ENCODE measurements at places on chromosomes 1 and 21.

- no peak for DNase-seq
Measured at GRCh38 chr1:168824418-168825065, 95.5 kb upstream of the DPT start.

DNA sequence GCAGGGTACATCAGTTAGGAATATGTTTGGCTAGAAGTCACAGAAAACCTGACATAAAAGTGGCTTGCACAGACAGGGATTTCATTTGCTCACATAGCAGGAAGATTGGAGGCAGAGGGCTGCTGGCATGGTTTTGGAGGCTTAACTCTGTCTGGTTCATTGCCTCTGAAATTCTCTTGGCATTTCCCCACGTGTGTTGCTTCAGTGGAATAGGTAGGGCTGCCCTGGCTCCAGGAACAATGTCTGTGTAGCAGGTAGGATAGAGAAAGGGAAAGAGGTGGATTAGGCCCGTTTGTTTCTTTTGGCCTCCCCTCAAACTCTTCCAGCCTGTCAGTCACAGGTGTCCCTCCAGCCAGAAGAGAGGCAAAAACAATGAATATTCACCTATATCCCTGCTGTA lies 20.5 kb upstream of the SIPA1L2 start:
- no peak for DNase-seq

GRCh38 chr1:174583316-174583715 lies 135.6 kb downstream of the GPR52 start:
- no peak for DNase-seq

- DNase-seq = no peak
Measured at GRCh38 chr1:225343618-225344017, 84.2 kb downstream of the LBR start.

- no peak for DNase-seq
Measured at GRCh38 chr1:194731025-194731424, 1544.6 kb upstream of the B3GALT2 start.

- no peak for DNase-seq
Measured at GRCh38 chr1:246789454-246790339, 65.5 kb downstream of the SCCPDH start.

DNA sequence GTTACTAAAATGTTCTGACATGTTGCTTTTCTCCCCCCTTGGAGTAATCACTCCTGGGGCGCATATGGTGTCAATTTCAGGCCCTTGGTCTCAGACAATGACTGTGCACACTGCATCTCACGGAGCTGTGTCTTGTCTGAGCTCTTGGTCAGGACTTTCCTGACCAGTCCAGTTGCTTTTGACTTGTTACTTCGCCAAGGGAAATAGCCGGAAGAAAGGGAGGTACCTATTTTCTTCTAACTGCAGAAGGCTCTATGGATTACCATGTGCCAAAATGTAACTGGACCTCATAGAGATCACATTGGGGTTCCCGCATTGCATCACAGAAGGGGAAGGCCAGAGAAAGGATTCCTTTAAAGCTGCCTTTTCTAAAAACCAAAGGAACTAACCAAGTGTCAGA lies 68.6 kb downstream of the SPAG17 start:
- no peak for DNase-seq
